ENCODE measurements at places on chromosomes 5 and 9.
A peak's percentile ranks its signal among the peaks of the same experiment; 100 is the strongest.

- no peak for DNase-seq
Observed at GRCh38 chr5:58919833-58920232, 337.0 kb downstream of the RAB3C start.

DNA sequence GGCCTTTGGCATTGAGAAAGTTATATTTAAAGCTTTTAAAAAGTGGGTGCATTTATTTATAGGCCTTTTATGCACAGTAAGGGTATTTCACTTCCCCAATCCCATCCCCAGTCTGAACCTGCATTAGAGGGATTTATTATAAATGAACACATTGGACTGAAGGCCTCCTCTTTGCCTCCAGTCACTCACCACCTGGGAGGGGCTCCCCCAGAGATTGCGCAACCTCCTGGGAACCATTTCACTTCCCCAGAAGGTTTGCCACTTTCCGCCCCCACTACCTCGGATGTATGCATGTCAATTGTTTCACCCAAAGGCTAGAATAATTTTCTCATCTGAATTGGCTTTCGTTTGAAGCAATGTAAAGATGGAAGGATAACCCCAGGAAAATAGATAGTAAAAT, 29.8 kb upstream of the VCAN start:
- no peak for DNase-seq

- no peak for DNase-seq
Observed at GRCh38 chr9:126838055-126838811, 22.2 kb upstream of the ZBTB34 start.

GRCh38 chr5:124704594-124705284, 41.7 kb downstream of the ZNF608 start:
- no peak for DNase-seq

DNA sequence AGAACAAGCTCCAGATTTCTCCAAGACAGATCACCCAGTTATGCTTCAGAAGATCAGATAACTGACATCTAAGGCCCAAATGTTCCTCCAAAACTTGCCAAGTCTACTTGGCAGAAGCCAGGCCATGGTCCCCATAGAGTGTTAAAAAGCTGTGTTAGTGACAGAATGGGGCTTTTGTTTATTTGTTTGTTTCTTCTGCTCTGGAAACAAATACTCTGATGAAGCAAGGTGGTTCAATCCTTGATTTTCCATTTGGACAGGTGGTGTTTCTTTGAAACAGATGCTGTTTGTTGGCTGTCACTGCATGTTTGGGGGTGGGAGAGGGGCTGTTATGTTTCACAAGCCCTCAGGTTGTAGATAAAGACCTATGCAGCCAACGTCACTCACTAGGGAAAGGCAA, 264.0 kb downstream of the FAM114A2 start:
- DNase-seq: no peak

- no peak for DNase-seq
Observed at GRCh38 chr5:139878093-139878492, 82.5 kb downstream of the PSD2 start.

- DNase-seq: no peak
Observed at GRCh38 chr5:16592255-16592654, 24.5 kb downstream of the RETREG1 start.

DNA sequence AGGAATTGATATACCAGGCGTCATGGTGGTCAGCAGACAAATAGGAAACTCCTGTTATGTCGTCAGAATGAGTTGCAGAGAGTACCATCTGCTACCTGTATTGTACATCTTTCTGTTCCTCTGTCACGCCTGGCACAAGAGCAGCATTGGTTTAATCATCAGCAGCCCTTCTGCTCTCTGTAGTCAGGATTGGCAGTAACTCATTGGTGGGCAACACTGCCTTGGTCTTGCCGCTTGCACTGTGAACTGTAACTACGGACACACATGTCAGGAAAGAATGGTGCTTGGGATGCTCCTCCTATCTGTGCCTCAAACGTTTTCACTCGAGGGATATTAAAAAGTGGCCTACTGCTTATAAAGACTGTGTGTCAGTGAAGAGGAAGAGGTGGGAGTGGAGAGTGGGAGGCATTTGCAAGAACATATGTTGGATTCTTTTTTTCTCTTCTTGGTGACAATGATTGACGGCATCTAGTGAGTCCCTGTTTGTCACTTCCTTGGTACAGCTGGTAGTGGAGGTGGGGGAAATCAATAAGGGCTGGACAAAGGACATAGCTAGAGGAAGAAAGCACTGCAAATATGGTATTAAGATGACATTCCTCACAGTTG, 76.6 kb downstream of the F2RL2 start:
- no peak for DNase-seq

DNA sequence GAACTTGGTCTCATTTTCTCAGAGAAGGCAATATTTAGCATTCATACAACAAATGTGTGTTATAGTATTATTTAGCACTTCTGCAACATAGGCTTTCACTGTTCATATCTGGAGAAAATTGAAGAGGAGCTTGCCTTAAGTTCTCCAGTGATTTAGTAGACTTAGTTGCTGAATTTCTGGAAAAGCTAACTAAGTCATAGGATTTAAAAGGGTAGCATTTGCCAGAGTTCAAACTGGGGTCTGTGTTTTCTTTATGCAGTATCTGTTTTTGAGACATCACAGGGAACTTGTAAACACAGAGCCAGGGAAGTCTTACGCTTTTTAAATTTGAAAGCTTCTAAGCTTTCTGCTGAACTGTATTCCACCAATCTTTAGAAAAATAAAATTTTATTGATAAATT, 8.7 kb upstream of the PCSK5 start:
- no peak for DNase-seq

- no peak for DNase-seq
Observed at GRCh38 chr5:41921874-41922273, 3.2 kb upstream of the FBXO4 start.

DNA sequence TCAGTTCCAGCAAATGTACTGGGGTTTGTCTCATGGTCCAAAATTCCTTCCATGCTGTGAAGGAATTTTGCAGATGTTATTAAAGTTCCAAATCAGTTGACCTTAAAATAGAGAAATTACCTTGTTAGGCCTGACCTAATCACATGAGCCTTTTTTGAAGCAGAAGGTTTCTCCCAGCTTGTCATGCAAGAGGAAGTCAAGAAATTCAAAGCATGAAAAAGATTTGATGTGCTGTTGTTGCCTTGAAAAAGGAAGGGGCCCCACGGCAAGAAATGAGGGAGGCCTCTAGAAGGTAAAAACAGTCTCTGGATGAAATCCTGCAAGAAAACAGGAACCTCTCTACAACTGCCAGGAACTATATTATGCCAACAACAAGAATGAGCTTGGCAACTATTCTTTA, 24.2 kb upstream of the HAPLN1 start:
- DNase-seq: no peak

- DNase-seq: peak; percentile 85
Observed at GRCh38 chr5:150615141-150615699, 25.2 kb upstream of the SYNPO start.

- DNase-seq: no peak
Observed at GRCh38 chr9:17063535-17064135, 71.2 kb upstream of the CNTLN start.

- no peak for DNase-seq
Observed at GRCh38 chr9:88234114-88234513, 95.8 kb upstream of the SPATA31C2 start.

DNA sequence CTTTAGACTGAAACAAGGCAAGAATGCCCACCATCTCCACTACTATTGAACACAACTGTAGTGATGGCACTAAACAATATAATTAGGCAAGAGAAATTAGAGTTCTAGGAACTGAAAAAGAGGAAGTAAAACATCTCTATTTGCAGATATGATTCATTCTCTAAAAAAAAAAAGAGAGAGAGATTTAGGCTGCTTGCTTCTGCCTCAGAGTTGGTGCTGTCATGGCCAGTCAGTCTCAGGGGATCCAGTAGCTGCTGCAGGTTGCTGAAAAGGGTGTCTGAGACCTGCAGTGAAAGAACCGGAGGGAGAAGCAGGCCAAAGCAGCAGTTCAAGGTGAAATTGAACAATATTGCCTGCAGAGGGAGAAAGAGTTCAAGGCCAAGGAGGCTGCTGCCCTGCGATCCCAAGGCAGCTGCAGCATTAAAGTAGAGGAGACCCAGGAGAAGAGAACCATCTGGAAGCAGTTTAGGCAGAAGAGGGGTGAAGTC, 72.5 kb downstream of the AP3B1 start:
- no peak for DNase-seq

- no peak for DNase-seq
Observed at GRCh38 chr5:140713562-140714094, 13.4 kb downstream of the ZMAT2 start.

GRCh38 chr9:84819491-84819991, 150.0 kb downstream of the NTRK2 start:
- no peak for DNase-seq

- DNase-seq: peak; percentile 17
Observed at GRCh38 chr5:133709209-133709725, 96.9 kb upstream of the FSTL4 start.

GRCh38 chr9:92196400-92196799, 81.2 kb upstream of the SPTLC1 start:
- no peak for DNase-seq

DNA sequence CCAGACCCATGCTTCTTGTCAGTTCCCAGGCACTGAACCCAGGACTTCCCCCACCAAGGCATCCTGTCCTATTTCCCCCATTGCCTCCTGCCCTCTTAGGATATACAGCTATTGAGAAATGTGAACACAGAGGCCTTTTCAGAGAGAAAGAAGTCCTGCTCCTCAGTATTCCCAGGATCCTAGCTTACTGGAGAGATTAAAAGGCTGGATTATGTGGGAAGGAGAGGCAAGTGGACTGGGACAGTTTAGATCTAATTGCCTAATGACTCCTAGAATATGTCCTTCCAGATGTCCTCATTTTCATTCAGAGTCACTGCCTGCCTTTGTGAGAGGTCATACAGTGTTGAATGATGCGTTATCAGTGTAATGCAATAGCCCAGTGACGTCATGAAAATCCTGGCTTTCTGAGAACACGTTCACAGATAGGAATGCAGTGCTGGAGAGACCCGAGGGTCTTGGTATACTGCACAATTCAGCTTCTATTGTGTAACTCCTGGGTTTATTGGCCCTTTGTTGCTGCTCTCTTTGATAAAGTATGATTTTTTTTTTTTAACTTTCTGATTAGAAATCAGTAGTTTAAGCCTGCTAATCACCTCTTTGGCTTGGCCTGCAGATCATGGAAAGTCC, 26.2 kb downstream of the WWC1 start:
- DNase-seq: no peak

DNA sequence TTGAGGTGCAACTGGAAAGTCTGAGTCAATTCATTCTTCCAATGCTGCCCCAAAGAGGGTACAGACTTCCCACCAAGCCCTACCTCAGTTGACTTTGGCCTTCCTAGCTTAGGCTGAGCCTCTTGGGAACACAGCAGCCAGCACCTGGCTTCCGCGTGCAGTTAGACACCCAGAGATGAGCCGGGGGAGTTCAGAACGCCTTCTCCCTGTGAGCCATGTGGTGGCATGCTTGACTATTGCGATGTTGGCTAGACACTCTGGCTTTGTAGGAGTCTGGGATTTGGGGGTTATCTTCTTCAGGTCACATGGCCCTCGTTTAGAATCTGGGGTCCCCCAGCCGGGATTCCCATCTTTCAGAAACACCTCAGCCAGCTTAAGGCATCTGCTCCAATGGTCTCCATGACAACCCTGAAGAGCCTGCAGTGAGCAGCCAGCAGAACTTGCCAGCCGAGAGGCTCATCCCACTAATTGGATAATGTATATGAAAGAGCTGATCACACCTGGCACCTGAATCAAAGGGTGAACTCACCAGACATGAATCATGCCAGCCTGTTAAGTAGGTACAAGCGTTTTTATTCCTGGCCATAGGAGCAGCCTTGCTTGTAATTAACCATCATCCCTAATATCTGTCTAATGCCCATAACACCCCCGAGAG, 167.5 kb downstream of the SYK start:
- DNase-seq: no peak

DNA sequence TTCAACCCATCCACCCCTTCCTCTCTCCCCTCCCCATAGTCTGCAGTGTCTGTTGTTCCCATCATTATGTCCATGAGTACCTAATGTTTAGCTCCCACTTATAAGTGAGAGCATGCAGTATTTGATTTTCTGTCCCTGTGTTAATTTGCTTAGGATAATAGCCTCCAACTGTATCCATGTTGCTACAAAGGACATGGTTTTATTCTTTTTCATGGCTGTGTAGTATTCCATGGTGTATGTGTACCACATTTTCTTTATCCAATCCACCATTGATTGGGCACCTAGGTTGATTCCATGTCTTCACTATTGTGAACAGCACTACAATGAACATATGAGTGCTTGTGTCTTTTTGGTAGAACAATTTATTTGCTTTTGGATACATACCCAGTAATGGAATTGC, 187.1 kb downstream of the PCSK5 start:
- no peak for DNase-seq

DNA sequence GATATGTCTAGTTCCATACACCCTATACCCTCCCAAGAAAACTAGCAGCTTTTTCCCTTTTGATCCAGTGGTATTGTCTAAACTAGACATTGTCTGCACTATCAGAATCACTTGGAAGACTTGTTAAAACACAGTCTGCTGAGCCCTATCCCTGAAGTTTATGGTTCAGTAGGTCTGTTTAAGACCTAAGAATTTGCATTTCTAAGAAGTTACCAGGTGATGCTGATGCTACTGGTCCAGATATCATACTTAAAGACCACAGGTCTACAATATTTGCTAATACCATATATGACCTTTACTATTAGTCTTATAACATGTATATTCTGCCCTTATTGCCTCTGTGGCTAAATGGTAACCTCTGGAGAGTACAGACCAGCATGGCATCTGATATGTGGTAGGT, 23.3 kb downstream of the SKIC3 start:
- DNase-seq: no peak

DNA sequence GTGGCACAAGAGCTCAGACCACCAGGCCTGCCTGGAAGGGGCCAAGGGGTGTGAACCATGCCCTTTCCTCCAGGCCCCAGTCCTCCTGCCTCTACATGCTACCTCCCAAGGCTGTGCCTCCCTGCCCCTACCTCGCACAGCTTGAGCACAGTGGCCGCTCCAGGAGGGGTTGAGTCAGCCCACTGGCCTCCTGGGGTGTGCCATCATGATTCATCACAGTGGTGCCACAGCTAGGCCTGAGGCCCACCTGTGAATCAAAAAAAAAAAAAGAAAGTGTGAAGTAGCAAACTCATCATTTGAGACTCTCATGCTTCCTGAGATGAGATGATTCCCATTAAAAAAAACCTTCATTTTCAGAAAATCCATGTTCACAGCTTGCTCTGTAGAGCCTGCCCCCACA, 240.5 kb downstream of the HSPA4 start:
- DNase-seq: no peak

- no peak for DNase-seq
Observed at GRCh38 chr5:172058088-172058487, 51.6 kb upstream of the FBXW11 start.

GRCh38 chr9:127423934-127424675, at the start of gene ZNF79:
ZNF79 (plus strand) TSS chr9:127424382; CDS start chr9:127424788, 406 bp downstream.
- DNase-seq: peak; percentile 95

GRCh38 chr9:136222906-136223285, 18.0 kb upstream of the LHX3 start:
- DNase-seq: no peak
